ENCODE measurements at places on chromosomes 3 and 15.
A peak's percentile ranks its signal among the peaks of the same experiment; 100 is the strongest.

GRCh38 chr3:12188681-12189287 lies 30.1 kb upstream of the TIMP4 start:
- no peak for DNase-seq

GRCh38 chr3:166957121-166957520 lies 423.0 kb downstream of the ZBBX start:
- DNase-seq = no peak

DNA sequence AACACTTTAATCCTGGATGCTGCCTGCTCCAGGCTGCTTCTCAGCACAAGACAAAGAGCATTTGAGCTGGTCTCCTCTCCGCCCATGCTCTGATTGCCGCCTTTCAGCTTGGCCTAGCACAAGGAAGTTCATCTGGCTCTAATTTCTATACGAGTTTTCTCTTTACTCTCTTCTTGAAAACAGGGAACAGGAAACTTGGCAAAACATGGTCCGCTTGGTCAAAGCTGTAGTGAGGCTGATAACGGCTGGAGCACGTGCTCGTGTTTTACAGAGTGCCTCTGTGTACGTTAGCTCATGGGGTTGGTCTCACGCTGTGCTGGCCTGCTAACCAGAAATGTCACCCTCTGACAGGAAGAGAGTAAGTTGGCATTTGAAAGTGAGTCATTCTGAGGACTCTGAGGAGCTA lies 19.2 kb downstream of the RARRES1 start:
- DNase-seq = peak; percentile 37

- no peak for DNase-seq
Observed at GRCh38 chr3:6857510-6857909, 3.4 kb upstream of the GRM7 start.

GRCh38 chr3:128289534-128289933 lies 136.3 kb downstream of the EEFSEC start:
- no peak for DNase-seq

DNA sequence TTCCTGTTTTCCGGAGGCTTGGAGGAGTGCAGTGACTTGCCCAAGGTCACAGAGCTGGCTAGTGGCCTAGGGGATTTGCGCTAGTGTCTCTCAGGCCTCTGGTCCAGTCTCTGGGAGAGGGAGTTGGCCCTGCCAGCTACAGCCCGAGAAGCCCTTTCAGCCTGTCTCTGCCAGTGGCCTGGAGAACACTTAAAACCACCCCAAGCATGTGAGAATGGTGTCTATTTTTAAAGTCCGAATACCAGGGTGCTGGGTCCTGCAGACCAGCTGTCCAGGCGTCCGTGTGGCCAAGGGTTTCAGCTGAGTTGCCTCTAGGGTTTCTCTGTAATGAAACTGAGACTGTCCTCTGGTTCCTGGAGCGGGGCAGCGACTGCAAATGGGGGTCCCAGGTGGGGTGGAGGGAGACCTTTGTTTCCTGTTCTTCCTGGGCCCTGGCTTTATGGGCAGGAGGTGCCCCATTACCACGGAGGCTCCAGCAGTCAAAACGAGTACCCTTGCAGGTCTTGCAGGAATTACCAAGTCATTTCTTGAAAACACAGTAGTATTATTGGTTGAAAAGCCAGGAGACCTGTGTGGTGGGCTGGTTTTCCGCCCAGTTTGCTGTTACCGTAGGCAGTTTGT lies 2.2 kb downstream of the CAND2 start:
- DNase-seq = no peak

GRCh38 chr15:94453227-94453988 lies 222.0 kb downstream of the MCTP2 start:
- DNase-seq = no peak

DNA sequence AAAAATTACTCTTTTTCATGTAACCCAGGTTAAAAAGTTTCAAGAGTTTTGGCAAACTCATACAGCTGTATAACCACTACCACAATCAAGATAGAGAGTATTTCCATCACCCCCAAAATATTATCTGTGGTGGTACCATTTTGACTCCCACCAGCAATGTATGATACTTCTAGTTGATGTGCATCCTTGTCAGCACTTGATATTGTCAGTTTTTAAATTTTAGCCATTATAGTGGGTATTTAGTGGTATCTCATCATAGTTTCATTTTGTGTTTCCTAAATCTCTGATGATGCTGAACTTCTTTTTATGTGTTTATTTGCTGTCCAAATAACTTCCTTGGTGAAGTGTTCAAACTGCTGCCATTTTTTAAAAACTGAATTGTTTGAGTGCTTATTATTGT lies 14.6 kb downstream of the CTDSPL start:
- no peak for DNase-seq

DNA sequence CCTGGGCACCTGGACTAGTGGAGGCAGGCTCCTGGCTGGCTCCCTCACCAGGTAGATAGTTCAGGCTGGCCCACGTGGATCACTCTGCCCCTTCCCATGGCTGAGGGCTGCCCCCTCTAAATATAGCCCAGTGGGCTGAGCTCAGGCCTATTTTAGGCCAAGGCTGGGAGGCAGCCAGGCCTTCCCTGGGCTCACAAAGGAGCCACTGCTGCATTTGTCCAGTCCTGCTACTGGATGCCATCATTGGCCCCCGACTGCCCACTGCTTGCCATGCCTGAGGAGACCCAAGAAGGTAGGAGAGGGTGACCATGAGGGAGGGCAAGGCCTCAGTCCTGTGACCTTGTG lies at the start of gene LSMEM2:
Gene LSMEM2, plus strand, starts transcription at position 208 of the 345 bp plus-strand sequence. Its CDS starts 27 bp downstream, at position 235.
- DNase-seq = no peak

GRCh38 chr3:178369006-178369405 lies 167.2 kb upstream of the KCNMB2 start:
- no peak for DNase-seq

DNA sequence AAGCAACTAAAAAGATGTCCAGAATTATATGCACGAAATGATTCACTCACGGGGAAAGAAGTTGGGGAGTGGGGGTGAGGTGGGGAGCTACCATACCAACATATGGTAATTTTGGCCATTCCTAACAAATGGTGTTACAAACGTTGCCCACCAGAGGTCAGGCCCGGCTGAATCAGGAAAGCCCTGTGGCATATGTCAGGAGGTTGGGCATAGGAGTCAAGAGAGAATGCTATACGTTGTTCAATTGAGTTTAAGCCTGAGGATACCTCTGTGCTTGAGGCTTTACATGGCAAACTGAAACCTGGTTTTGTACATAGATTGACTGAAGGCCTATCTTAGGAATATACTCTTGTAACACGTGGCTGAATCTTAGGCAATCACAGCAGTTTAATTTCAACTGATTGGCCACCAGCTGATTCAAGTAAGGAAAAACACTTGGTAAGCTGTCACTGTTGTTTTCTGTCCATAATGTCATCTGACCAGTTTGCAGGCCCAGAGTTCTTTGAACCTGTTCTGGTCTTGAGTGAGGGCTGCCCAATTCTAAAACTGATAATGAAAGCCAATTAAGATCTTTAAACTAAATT lies 23.4 kb upstream of the SLC2A2 start:
- peak; percentile 39 for DNase-seq

DNA sequence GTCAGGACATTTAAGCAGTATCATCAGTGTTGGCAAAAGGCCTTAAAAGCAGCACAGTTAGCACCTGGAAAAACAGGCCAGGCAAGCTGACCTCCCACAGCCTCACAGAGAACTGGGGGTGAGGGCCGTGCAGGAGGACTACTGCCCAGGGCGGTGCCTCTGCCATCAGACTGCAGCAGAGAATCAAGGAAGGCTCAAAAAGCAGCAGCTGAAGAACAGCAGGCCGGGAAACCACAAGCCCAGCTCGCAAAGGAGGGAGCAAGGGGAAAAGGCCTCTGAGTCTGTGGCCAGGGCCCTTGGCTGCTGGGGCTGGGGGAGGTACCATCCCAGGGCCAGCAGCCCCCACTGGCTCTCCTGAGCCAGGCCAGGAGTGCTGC lies 84.2 kb downstream of the SEC22A start:
- no peak for DNase-seq

GRCh38 chr15:89052474-89052873 lies 35.8 kb upstream of the ABHD2 start:
- DNase-seq = peak; percentile 94

- DNase-seq = peak; percentile 27
Observed at GRCh38 chr3:107209302-107209990, 167.8 kb upstream of the CCDC54 start.

GRCh38 chr3:48180021-48180420 lies 8.2 kb downstream of the CDC25A start:
- no peak for DNase-seq

GRCh38 chr15:60814062-60814461 lies 335.1 kb upstream of the ICE2 start:
- no peak for DNase-seq

GRCh38 chr15:39682366-39682765 lies 100.3 kb downstream of the FSIP1 start:
- peak; percentile 15 for DNase-seq

GRCh38 chr15:72203507-72203837 lies 5.9 kb upstream of the GRAMD2A start:
- DNase-seq = peak; percentile 94

- no peak for DNase-seq
Observed at GRCh38 chr3:180619723-180620122, 17.8 kb downstream of the TTC14 start.

DNA sequence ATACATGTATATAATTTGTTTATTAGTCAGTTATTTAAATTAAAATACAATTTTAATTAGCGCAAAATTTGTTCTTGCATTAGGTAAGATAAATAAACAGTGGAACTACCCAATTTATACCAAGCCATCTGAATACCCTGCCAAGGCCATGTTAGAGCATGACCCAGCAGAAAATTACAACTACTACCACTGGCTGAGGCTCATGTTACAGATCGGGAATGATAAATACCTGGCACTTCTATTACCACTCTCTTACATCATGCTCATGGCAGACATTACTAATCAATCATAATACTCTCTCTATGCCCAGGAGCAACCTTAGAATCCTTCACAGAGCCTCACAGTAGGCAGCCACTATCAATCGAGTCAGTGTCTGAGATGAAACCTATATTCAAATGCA lies 21.2 kb upstream of the LMOD3 start:
- DNase-seq = peak; percentile 12

Measured in fibroblast of gingiva (primary cell).